ENCODE measurements at places on chromosomes 16 and 17.

DNA sequence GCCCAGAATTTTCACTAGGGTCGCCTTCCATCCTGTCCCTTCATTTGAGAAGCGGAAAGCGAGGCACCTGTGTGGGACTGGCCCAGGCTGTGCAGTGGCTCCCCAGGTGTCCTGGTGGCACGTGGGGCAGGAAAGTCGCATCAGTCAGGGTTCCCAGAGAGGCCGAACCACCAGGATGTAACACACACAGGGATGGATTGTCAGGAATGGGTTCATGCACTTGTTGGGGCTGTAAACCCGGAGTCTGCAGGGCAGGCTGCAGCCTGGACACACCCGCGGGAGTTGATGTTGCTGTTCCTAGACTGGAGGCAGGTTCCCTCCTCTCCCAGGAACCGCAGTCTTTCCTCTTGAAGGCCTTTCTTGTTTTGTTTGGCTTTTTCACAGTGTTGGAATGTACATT lies 30.7 kb upstream of the RPTOR start:
- no peak overlapping the region for H3K27ac ChIP-seq
- H3K4me3 ChIP-seq: no peak overlapping the region
- H3K4me1 ChIP-seq: no peaks in the 10 kb centered on the region
- DNase-seq: no peak

DNA sequence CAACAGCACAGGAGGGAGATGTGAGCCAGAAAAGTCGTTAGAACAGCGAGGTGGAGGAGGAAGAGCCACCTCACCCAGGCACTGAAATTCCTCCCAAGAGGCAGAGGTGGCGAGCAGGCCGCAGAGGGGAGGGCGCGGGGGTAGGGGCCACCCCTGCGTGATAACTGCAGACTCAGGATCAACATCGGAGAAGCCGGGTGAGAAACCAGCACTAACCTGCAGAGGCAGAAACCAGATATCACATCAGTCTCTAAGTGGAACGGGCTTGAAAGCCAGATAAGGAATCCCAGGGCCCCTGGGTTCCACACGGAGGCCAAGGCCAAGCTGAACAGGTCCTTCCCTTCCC lies 39.4 kb upstream of the ZC3H18 start:
- H3K4me3 ChIP-seq: no peak overlapping the region
- H3K4me1 ChIP-seq: peaks cover under 1% of the 10 kb centered on the region
- no peaks in the 10 kb centered on the region for H3K27me3 ChIP-seq
- no peak overlapping the region for H3K27ac ChIP-seq

- peaks cover 2% of the 10 kb centered on the region for H3K4me1 ChIP-seq
- no peaks in the 10 kb centered on the region for H3K36me3 ChIP-seq
- H3K4me3 ChIP-seq: no peak overlapping the region
- no peak for DNase-seq
- H3K27me3 ChIP-seq: no peaks in the 10 kb centered on the region
- H3K27ac ChIP-seq: no peak overlapping the region
Measured at GRCh38 chr17:56158915-56159825, 5.9 kb downstream of the ANKFN1 start.

DNA sequence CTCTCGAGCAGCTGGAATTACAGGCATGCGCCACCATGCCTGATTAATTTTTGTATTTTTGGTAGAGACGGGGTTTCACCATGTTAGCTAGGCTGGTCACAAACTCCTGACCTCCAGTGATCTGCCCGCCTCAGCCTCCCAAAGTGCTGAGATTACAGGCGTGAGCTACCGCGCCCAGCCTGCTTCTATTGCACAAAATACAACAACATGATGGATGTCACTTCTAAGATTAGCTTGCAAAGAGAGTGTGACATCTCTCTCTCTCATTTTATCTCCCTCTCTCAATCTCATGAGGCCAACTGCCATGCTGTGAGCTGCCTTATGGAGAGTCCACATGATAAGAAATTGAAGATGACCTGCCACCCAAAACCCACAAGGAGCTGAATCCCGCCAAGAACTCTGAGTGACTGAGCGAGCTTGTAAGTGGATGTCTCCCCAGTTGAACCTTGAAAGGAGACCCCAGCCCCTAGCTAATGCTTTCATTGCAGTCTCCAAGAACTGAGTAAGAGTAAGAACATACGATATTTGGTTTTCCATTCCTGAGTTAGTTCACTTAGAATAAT lies 458.5 kb downstream of the RBFOX1 start:
- DNase-seq: no peak
- no peak overlapping the region for H3K4me3 ChIP-seq
- no peaks in the 10 kb centered on the region for H3K4me1 ChIP-seq
- H3K27me3 ChIP-seq: no peaks in the 10 kb centered on the region
- H3K36me3 ChIP-seq: no peaks in the 10 kb centered on the region
- no peak overlapping the region for H3K27ac ChIP-seq

DNA sequence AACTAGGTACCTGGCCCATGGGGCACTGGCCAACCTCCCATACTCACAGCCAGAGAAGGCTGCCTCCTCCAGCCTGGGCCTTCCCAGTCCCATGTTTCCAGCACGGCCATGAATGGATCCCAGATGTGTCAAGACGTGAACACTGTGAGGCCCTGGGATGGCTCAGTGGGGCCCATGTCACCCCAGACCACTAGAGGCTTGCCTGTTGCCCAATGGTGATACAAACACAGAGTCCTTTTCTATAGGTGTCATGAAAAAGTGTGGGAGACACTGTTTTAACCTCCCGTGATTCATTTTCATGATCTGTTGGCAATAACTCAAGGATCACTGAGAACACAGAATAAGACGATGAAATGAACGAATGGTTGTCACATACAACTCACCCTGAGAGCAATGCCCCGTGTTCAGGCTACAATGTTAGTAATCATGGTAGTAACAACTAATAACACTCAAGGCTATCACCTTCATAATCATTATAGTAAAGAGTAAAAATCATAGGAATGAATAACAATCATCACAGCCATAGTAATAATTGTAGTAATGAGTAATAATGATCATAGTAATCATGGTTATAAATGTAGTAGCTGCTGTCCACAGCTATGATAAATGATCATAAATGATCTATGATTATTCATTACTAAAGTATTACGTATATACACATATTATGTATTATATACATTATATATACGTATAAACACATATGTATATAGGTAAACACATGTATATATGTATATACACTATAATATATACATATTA lies 64.0 kb downstream of the DYNLRB2 start:
- peaks cover 13% of the 10 kb centered on the region for H3K4me1 ChIP-seq
- H3K36me3 ChIP-seq: peaks cover 3% of the 10 kb centered on the region
- no peaks in the 10 kb centered on the region for H3K27me3 ChIP-seq
- DNase-seq: no peak
- no peak overlapping the region for H3K4me3 ChIP-seq
